ENCODE measurements at places on chromosomes 16 and 17.

- H3K27me3 ChIP-seq: peaks cover 9% of the 10 kb centered on the region
- H3K4me3 ChIP-seq: no peak overlapping the region
- DNase-seq: no peak
Measured at GRCh38 chr16:2415085-2415484, 14.2 kb upstream of the CCNF start.

- H3K4me3 ChIP-seq: no peak overlapping the region
- no peaks in the 10 kb centered on the region for H3K27me3 ChIP-seq
- peaks cover 21% of the 10 kb centered on the region for H3K4me1 ChIP-seq
- DNase-seq: peak; percentile 41
Measured at GRCh38 chr17:57597531-57598453, 147.3 kb downstream of the CCDC182 start.

DNA sequence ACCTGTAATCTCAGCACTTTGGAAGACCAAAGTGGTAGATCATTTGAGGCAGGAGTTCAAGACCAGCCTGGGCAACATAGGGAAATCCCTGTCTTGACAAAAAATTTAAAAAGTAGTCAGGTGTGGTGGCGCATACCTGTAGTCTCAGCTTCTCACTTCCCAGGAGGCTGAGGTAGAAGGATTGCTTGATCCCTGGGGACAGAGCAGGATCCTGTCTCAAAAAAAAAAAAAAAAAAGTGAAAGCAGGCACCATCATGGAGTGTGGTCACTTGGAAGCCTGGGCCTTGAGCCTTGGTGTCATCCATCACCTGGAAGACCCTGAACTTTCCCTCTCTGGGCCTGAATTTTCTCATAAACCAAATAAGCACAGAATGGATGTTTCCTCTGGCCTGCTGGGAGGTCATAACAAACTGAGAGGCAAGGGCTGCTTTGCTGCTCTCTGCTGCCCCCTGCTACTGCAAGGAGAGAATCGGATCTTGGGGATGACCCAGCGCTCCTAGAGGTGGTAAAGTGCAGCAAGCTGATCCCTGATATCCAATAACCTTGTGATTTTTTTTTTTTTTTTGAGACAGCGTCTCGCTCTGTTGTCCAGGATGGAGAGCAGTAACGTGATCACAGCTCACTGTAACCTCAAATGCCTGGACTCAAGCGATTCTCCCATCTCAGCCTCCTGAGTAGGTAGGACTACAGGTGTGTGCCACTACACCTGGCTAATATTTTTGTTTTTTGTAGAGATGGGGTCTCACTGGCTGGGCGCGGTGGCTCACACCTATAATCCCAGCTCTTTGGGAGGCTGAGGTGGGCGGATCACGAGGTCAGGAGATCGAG, 75.9 kb upstream of the RNU2-1 start:
- DNase-seq: peak; percentile 55
- H3K4me3 ChIP-seq: no peak overlapping the region
- no peaks in the 10 kb centered on the region for H3K4me1 ChIP-seq
- no peaks in the 10 kb centered on the region for H3K36me3 ChIP-seq
- no peak overlapping the region for H3K27ac ChIP-seq

DNA sequence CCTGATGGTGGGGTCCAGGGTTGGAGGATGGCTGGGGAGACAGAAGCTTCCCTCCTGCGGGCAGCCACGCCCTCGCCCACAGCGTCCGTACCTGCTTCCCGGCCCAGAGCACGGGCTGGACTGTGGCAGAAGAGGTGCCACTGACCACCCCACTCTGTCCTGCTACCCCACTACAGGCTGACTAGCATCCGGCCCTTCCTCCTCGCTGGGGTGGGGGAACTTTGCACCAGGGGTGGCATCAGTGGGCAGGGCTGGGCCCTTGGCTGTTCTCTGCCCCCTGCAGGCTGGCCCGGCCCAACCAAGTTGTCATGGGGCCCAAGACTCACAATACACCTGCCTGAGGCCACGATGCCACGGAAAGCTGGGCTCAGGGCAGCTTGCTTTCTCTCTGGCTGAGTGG, 73.0 kb downstream of the KLHDC4 start:
- no peak for DNase-seq
- no peak overlapping the region for H3K4me3 ChIP-seq
- H3K27ac ChIP-seq: no peak overlapping the region
- H3K36me3 ChIP-seq: peaks cover 5% of the 10 kb centered on the region

GRCh38 chr16:11721781-11722467, 20.7 kb downstream of the TXNDC11 start:
- H3K4me1 ChIP-seq: peaks cover 7% of the 10 kb centered on the region
- H3K36me3 ChIP-seq: no peaks in the 10 kb centered on the region
- no peak overlapping the region for H3K27ac ChIP-seq
- no peaks in the 10 kb centered on the region for H3K27me3 ChIP-seq
- no peak for DNase-seq
- H3K4me3 ChIP-seq: no peak overlapping the region

- DNase-seq: peak; percentile 17
- no peaks in the 10 kb centered on the region for H3K36me3 ChIP-seq
- peaks cover 6% of the 10 kb centered on the region for H3K4me1 ChIP-seq
- H3K27ac ChIP-seq: no peak overlapping the region
- no peak overlapping the region for H3K4me3 ChIP-seq
- H3K27me3 ChIP-seq: peaks cover 35% of the 10 kb centered on the region
Measured at GRCh38 chr16:22813223-22813947, 577 bp upstream of the HS3ST2 start.

GRCh38 chr16:30065943-30066760, 592 bp downstream of the ALDOA start:
- H3K27me3 ChIP-seq: no peaks in the 10 kb centered on the region
- peak overlapping the region; percentile 82 for H3K27ac ChIP-seq
- peaks cover 12% of the 10 kb centered on the region for H3K36me3 ChIP-seq
- peak overlapping the region; percentile 91 for H3K4me3 ChIP-seq
- DNase-seq: peak; percentile 35
- H3K4me1 ChIP-seq: peaks cover 42% of the 10 kb centered on the region
